Tibial artery (tissue), 4 donors: ENCODE measurements at places on chromosomes 4 and X.
A peak's percentile ranks its signal among the peaks of the same experiment; 100 is the strongest.

GRCh38 chr4:146382194-146382593 lies 139.5 kb downstream of the SLC10A7 start:
- no peak overlapping the region for H3K4me3 ChIP-seq
- H3K27ac ChIP-seq: no peak overlapping the region
- H3K27me3 ChIP-seq: no peaks in the 10 kb centered on the region
- DNase-seq: no peak
- no peaks in the 10 kb centered on the region for H3K4me1 ChIP-seq
- no peaks in the 10 kb centered on the region for H3K36me3 ChIP-seq

DNA sequence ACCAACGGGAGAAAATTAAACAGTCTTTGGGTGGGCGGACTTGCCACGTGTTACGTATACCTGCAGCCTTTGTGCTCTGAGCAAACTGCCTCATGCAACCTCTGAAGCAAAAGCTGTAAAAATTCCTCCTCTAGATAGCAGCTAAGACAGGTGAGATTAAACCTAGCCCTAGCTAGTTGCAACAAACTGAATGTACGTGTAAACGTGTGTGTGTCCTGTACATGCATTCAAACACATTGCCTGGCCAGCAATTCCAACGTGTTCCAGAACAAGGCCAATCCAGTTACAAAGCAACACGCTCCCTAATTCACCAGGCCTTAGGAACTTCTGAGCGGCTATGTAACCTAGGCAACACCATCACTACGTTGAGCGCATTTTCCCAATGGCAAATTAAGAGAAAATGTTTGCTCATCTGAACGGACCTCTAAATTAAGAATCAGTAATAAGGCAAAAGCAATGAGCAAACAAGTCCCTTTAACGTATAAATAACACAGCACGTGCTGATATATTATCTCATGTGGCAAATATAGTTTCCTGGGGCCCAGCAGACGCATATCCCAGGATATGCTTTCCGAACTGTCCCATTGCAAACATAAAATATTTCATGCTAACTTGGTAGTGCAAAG lies 792 bp downstream of the PPID start:
- H3K4me1 ChIP-seq: peaks cover 7% of the 10 kb centered on the region
- H3K36me3 ChIP-seq: peaks cover 24% of the 10 kb centered on the region
- no peaks in the 10 kb centered on the region for H3K27me3 ChIP-seq
- no peak for DNase-seq
- H3K4me3 ChIP-seq: peak overlapping the region; percentile 86

DNA sequence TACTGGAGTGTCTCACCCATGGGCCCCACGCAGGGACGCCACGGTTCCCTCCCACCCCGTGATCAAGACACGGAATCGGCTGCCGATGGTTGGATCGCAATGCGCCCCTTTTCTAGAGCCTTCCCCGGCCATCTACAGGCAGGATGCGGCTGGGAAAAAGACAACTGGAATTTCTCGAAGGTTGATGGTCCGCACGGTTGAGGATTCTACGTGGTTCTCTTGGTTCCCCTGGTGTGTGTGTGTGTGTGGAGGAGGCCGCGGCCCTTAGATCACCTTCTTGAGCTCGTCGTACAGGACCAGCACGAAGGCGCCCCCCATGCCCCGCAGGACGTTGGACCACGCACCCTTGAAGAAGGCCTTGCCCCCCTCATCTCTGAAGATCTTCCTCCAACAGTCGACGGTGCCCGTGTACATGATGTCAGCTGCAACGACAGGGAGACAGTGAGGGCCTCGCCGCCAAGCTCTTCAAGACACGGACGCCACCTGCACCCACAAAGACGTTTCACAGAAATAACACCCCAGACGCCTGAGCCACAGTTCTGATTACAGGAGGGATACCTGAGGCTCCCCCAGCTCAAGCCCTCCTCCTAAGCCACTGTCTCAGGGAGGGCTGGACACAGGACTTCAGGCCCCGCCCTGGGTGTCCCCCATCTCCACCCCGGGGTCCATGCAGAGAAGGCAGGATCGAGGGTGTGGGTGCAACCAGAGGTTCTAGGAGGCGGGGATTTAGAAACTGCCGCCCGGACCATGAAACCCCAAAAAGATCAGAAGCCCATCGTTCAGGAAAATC lies 5.4 kb downstream of the SLC25A6 start:
- H3K36me3 ChIP-seq: peaks cover 69% of the 10 kb centered on the region
- no peak overlapping the region for H3K27ac ChIP-seq
- no peak overlapping the region for H3K4me3 ChIP-seq

DNA sequence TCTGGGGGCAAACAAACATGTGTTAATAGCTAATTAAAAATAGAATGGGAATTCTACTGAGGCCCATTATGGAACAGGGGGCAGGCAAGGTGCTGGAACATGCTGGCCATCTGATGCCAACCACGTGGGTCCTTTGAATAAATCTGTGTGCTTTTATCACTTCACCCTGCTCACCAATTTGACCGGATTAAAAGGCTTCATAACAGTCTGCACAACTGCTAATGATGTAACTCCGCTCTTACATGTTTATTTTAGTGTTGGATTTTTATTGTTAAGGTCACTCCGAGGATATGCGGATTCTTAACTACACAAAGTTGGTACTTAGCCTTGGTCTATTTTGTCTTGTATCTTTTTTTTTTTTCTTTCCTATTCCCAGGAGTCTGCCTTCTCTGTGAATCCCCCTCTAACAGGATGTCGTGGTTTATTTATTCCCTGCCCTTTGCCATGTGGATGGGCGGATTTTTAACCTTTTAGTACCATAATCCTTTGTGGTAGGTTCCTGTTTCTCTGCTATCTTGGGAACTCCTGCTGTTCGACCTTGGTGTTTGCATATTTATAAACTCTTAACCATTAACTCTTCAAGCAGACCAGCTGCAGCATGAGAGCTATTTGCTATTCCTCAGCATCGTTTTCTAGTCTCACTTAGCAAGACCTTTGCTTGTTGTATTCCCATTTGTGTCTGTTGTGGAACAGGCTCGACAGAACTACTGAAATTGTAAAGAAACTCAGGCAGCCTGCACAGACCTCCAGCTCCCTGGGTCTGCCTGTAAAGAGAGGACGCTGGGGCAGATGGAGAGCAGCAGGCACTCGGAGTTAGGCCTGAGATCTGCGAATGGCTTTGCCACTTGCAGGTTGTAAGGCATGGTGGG lies 38.0 kb downstream of the TRIM2 start:
- H3K4me1 ChIP-seq: no peaks in the 10 kb centered on the region
- no peaks in the 10 kb centered on the region for H3K27me3 ChIP-seq
- H3K27ac ChIP-seq: no peak overlapping the region
- H3K4me3 ChIP-seq: no peak overlapping the region
- DNase-seq: no peak
- H3K36me3 ChIP-seq: no peaks in the 10 kb centered on the region
